ENCODE measurements at places on chromosomes 4 and X. TPM values are rescaled to one million over a fixed set of nuclear protein-coding genes. Genes with fewer than 3 reads are reported as not detected.

DNA sequence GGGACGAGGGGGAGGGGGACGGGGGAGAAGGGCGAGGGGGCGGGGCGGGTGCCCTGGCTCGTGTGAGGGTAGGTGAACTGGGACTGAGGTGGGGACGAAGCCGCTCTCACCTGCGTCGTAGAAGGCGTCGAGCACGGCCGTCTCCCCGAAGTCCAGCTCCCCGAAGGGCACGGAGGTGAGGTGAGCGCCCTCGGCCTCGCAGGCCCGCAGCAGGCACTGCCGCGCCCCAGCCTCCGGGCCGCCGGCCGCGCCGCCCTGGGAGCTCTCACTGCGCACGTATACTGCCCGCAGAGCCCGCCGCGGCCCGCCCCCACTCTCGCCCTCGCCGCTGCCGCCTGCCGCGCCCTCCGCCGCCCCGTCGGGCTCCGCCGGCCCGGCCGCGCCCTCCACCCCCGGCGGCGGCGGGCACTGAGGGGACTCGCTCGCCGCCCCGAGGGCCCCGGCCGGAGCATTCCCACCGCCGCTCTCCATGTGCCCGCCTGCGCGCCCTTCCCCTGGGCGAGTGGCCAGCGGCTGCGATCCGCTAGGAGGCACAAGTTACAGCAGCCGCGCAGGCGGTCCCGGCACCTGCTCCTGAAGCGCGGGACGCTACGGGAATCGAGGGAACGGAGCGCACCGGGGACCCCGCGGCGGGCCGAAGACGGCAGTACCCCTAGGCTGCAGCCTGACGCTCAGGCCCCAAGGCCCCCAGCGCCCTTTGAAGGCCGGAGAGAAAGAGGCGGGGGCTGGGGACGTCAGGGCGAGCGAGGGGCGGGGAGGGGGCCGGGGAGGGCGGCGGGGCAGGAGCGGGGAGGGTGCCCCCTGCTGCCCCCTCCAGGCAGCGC is at the start of gene MAP3K15:
MAP3K15 (minus strand) TSS at position 718 of the 824 bp plus-strand sequence; CDS start at position 471, 247 bp downstream.
- DNase-seq = peak; percentile 72
- no peak within 1 kb of the TSS for H3K27ac ChIP-seq
- H3K4me1 ChIP-seq = peaks cover 3% of the 10 kb centered on the region
- no peaks in the 10 kb centered on the region for H3K36me3 ChIP-seq
- no peaks in the 10 kb centered on the region for H3K27me3 ChIP-seq

DCAF4L1 gene
- total RNA-seq = 0.38 TPM

USP26 gene
- not detected for total RNA-seq

DNA sequence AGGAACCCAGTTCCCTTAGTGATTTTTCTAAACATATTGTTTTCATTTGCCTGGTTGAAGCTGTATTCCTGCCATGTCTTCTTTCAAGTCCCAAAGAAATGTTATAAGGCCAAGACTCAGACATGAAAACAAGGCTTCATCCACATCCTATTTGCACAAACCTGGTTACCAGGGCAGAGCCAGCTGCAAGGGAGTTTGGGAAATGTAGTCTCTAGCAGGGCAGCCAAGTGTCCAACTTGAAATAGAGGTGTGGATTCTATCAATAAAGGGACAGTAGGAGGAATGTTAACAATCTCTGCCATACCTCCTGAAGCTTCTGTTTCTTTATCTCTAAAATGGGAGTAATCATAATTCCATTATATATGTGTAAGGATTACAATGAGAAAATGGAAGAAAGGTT is 56.6 kb downstream of the INTS12 start:
- no peaks in the 10 kb centered on the region for H3K36me3 ChIP-seq
- DNase-seq = no peak
- H3K27me3 ChIP-seq = no peaks in the 10 kb centered on the region

TMEM271 gene
- not detected for total RNA-seq

GSX2 gene
- total RNA-seq = not detected

DNA sequence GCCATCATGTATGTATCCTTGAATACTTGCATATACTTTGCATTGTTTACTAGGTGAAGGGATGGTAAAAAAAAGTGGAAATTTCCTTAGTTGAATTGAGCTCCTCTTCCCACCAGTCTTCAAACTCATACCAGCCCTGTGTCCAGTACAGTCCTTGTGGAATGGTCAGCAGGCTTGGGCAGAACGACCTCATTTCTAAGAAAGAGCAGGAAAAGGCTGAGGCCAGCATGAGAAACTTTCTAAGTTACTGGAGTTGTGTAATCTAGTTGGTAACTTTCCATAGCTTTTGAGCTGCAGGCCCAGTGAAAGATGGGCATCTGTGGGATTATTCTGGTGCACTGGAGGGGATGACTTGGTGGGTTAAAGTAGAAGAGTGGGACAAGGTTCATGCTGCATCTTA is 87.6 kb downstream of the DCUN1D4 start:
- H3K4me3 ChIP-seq = no peak overlapping the region
- H3K27me3 ChIP-seq = no peaks in the 10 kb centered on the region
- H3K4me1 ChIP-seq = no peaks in the 10 kb centered on the region
- H3K27ac ChIP-seq = no peak overlapping the region

DNA sequence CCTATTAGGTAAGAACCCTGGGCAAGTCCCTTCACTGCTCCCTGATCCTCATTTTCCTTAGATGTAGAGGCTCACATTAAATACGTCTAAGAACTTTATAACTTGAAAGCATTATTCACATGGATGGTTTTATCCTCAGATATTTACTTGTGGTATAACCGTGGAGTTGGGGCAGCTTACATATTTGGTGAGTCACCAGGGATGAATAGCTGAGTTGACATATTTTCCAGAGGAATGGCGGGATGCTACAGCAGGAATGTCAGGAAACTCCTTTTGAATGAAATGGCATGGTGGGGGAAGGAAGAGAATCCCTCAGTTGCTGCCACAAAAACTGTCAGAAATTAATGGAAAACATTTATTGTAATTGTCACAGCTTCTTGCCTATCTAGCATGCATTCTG is 165.3 kb upstream of the RPS6KA3 start:
- no peaks in the 10 kb centered on the region for H3K4me1 ChIP-seq
- no peak for DNase-seq
- no peaks in the 10 kb centered on the region for H3K36me3 ChIP-seq
- H3K27ac ChIP-seq = no peak overlapping the region
- no peaks in the 10 kb centered on the region for H3K27me3 ChIP-seq
- H3K4me3 ChIP-seq = no peak overlapping the region

SNX25 gene
- 98.5 TPM for total RNA-seq

ATOH1 gene
- not detected for total RNA-seq

DNA sequence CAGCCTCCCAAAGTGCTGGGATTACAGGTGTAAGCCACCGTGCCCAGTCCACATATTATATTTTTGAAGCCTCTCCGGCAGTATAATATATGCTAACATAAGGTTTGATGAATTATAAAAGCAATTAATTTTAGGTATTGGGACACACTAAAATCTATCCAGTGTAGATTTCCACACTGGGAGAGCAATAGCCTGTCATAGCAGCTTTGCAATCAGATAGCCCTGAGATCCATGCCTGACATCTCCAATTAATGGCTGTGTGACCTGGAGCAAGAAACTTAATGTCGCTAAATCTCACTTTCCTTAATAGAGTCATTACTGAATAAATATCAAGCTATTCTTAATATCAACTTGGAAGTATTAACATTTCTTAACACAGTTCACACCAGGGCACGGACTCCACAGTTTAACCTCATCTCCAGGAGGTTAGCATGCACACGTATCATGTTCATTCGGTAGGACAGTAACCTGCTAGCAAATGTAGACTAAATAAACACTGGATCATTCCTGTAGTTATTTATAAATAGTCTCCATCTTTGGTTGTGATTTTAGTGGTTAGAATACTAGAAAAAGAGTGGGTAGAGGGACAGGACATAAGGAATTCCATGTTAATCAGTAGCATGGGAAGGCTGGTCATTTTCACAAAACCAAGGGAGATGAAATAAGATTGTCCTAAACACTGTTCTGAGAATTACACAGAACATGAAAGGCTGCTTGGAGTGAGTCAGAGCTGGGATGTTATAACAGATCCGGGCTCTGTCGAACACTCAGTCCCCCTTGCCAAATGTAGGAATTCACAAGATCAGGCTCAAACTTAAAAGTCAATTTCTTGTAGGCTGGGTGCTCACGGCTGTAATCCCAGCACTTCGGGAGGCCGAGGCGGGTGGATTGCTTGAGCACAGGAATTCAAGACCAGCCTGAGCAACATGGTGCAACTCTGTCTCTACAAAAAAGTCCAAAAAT is 254.7 kb downstream of the PALLD start:
- H3K4me3 ChIP-seq = no peak overlapping the region
- no peak for DNase-seq
- no peaks in the 10 kb centered on the region for H3K4me1 ChIP-seq

GRCh38 chr4:173217727-173218126 is 49.1 kb downstream of the GALNT7 start:
- no peaks in the 10 kb centered on the region for H3K4me1 ChIP-seq
- H3K27ac ChIP-seq = no peak overlapping the region
- no peak for DNase-seq
- no peaks in the 10 kb centered on the region for H3K36me3 ChIP-seq
- H3K4me3 ChIP-seq = no peak overlapping the region
- H3K27me3 ChIP-seq = no peaks in the 10 kb centered on the region

- no peak for DNase-seq
- H3K36me3 ChIP-seq = no peaks in the 10 kb centered on the region
- H3K4me3 ChIP-seq = no peak overlapping the region
- H3K4me1 ChIP-seq = no peaks in the 10 kb centered on the region
- no peak overlapping the region for H3K27ac ChIP-seq
Measured at GRCh38 chrX:122047261-122047660, 999.9 kb downstream of the GLUD2 start.

DNA sequence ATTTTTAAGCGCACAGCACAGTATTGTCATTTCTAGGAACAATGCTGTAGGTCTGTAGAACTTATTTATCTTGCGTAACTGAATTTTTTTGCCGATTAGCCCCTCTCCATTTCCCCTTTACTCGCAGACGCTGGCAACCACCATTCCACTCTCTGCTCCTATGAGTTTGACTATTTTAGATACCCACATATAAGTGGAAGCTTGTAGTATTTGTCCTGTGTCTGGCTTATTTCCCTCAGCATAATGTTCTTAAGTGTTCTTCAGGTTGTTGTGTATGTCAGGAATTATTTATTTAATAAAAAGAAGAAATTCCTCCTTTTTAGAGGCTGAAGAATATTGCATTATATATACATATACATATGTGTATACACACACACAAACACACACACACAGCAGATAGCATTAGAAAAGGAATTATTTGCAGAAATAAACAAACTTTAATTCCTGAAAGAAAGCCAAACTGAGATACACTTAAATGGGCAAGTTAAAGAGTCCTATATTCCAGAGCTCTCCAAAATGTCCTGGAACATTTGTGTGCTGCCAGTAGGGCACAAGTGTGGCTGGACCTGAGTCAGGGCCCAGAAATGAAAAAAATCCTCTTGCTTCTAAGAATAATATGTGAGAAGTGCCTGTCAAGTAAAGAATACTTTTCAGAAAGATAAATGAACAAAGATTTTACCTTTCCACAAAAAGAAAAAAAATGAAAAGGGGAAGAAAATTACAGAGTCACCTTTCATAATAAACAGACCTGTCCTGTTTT is 4.5 kb upstream of the ZNF330 start:
- DNase-seq = no peak
- H3K27ac ChIP-seq = no peak overlapping the region
- no peaks in the 10 kb centered on the region for H3K27me3 ChIP-seq
- no peak overlapping the region for H3K4me3 ChIP-seq

PLXNA3 gene
- total RNA-seq = 49.0 TPM

ARMCX2 gene
- 36.0 TPM for total RNA-seq

- H3K27me3 ChIP-seq = no peaks in the 10 kb centered on the region
- H3K27ac ChIP-seq = no peak overlapping the region
- no peaks in the 10 kb centered on the region for H3K4me1 ChIP-seq
- peaks cover 96% of the 10 kb centered on the region for H3K36me3 ChIP-seq
- no peak for DNase-seq
Measured at GRCh38 chr4:119498527-119498926, 130.1 kb downstream of the PDE5A start.

GPM6B gene
- total RNA-seq = 37.1 TPM

GRCh38 chr4:142044271-142044670 is 407.9 kb downstream of the IL15 start:
- no peak for DNase-seq
- H3K4me3 ChIP-seq = no peak overlapping the region
- no peaks in the 10 kb centered on the region for H3K36me3 ChIP-seq
- no peak overlapping the region for H3K27ac ChIP-seq

ALAS2 gene
- 0.78 TPM for total RNA-seq

GRCh38 chr4:2248821-2249261 is 6.9 kb upstream of the HAUS3 start:
- H3K27me3 ChIP-seq = no peaks in the 10 kb centered on the region
- peaks cover 59% of the 10 kb centered on the region for H3K36me3 ChIP-seq
- no peak for DNase-seq
- H3K27ac ChIP-seq = no peak overlapping the region
- no peak overlapping the region for H3K4me3 ChIP-seq

STK26 gene
- total RNA-seq = 12.2 TPM

TEX13C gene
- not detected for total RNA-seq

DNA sequence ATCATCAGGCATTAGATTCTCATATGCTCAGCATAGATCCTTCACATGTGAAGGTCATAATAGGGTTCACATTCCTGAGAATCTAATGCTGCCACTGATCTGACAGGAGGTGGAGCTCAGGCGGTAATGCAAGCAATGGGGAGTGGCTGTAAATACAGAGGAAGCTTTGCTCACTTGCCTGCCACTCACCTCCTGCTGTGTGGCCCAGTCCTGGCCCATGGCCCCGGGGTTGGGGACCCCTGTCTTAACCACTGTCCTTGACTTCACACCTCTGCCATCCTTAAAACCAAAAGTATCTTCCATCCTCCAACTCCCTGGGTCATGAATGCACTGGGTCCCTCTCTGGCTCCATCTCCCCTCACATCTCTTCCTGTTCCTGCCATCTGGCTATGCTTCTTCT is 129.1 kb downstream of the HMX1 start:
- no peaks in the 10 kb centered on the region for H3K36me3 ChIP-seq
- peak; percentile 42 for DNase-seq
- no peak overlapping the region for H3K27ac ChIP-seq
- no peak overlapping the region for H3K4me3 ChIP-seq
- peaks cover 7% of the 10 kb centered on the region for H3K27me3 ChIP-seq
- H3K4me1 ChIP-seq = no peaks in the 10 kb centered on the region

DNA sequence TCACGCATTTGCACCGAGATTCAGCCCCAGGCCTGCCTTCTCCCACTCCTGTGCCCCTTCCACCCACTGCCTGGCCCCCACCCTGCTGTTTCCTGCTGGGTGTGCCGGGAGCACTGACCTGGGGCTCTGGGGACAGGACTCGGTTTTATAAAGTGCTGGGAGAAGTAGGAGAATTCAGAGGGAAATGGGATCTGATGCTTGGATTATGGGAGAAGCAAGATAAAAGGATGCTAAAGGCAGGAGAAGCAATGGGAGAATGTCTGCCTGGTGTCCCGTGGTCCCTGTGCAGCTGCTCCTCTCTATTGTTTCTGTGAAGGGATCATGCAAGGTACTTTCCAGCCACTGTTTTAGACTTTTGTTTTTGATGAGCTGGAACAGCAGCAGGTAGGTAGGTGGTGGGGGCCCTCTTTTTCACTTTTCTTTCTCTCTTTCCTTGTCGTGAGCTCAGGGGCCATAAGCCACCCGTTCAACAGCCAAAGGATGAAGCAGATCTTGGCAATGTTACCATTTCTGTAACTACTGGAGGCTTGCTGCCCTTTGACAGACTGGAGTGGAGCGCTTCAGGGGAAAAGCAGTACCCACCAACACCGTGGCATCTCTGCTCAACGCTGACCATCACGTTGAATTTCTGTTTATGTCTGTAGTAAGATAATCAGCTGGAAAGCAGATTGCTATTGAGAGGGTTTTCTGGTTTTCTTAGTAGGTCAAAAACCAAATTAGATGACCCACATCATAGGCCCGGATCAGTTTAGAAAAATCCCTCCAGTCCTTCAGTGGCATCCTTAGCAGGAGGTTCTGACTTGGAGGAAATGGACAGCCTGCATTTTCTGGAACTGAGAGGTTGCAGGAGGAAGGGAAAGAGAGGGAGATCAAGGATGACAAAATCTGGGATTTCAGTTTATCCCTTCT is 63.8 kb upstream of the ENPP6 start:
- H3K4me1 ChIP-seq = peaks cover 22% of the 10 kb centered on the region
- H3K4me3 ChIP-seq = no peak overlapping the region
- peak overlapping the region; percentile 47 for H3K27ac ChIP-seq
